ENCODE measurements at places on chromosomes 4 and X.

DNA sequence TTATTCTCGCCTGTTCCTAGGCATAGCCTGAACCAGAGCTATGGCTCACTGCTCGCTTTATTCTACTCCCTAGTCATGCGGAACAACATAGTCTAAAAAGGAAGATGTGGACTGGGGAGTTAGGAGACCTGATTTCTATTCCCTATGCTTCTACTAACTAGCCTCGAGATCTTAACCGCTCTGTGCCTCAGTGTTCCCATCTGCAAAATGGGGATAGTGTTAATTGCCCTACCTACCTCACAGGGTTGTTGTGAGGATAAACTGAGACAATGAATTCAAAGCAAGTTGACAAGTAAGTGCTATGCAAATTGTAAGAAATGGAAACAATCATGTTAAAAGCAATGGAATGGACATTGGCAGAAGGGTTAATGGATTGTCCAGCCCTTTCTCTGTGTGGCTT is 102.1 kb downstream of the AKAP4 start:
- no peak overlapping the region for H3K27ac ChIP-seq
- no peak overlapping the region for H3K4me3 ChIP-seq
- no peaks in the 10 kb centered on the region for H3K27me3 ChIP-seq
- DNase-seq = no peak
- no peaks in the 10 kb centered on the region for H3K36me3 ChIP-seq

- H3K4me1 ChIP-seq = no peaks in the 10 kb centered on the region
- DNase-seq = no peak
- H3K4me3 ChIP-seq = no peak overlapping the region
- no peaks in the 10 kb centered on the region for H3K27me3 ChIP-seq
Observed at GRCh38 chr4:67483868-67484602, 61.3 kb downstream of the CENPC start.

DNA sequence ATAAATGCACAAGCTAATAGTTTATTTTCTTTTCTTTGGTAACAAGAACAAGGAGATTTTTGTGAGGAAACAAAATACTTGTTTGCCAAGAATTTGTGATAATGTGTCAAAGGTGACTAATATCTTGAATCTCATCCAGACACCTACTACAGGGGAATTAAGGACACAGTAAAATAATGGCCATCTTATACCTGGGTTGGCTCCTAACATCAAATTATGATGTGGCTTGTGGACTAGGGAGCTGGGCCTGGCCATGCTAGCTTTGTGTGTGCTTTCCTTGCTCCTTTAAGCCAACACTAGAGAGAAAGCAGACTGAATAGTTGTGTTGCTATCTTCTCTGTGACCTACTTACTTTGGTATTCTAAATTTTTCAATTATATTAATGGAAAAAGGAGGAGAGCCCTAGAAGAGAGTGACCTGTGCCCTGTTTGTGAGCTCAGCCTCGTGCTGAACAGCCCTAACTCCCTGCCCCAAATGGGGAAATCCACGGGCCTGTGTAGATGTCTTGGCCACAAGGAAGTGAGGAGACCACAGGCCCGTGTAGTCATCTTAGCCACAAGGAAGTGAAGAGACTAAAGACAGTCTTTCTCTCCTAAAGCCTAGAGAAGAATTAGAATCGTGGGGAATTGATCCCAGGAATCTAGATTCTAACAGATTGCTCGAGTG is 23.3 kb downstream of the ARHGAP24 start:
- DNase-seq = no peak
- H3K4me1 ChIP-seq = peaks cover 16% of the 10 kb centered on the region
- H3K27me3 ChIP-seq = no peaks in the 10 kb centered on the region
- no peak overlapping the region for H3K27ac ChIP-seq

DNA sequence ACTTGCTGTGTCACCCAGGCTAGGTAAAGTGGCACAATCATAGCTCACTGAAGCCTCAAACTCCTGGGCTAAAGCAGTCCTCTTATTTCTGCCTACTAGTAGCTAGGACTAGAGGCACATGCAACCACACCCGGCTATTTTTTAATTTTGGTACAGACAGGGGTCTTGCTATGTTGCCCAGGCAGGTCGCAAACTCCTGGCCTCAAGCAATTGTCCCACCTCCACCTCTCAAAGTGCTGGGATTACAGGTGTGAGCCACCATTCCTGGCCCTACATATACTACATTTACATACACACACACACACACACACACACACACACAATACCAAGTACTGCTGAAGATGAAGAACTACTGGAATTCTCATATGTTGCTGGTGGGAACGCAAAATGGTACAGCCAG is 26.9 kb downstream of the SMIM31 start:
- H3K27me3 ChIP-seq = no peaks in the 10 kb centered on the region
- no peak overlapping the region for H3K4me3 ChIP-seq
- no peaks in the 10 kb centered on the region for H3K36me3 ChIP-seq
- DNase-seq = no peak
- no peaks in the 10 kb centered on the region for H3K4me1 ChIP-seq

- no peak for DNase-seq
- no peaks in the 10 kb centered on the region for H3K4me1 ChIP-seq
- H3K27me3 ChIP-seq = no peaks in the 10 kb centered on the region
- H3K27ac ChIP-seq = no peak overlapping the region
Observed at GRCh38 chr4:182246401-182247205, 3.4 kb downstream of the TENM3 start.

- no peaks in the 10 kb centered on the region for H3K36me3 ChIP-seq
- H3K27me3 ChIP-seq = no peaks in the 10 kb centered on the region
Observed at GRCh38 chr4:137621056-137621455, 88.8 kb upstream of the PCDH18 start.

- H3K4me1 ChIP-seq = no peaks in the 10 kb centered on the region
- no peak for DNase-seq
- H3K36me3 ChIP-seq = no peaks in the 10 kb centered on the region
- H3K27me3 ChIP-seq = no peaks in the 10 kb centered on the region
- H3K4me3 ChIP-seq = no peak overlapping the region
Observed at GRCh38 chr4:129248621-129249020, 152.7 kb downstream of the C4orf33 start.

- H3K27ac ChIP-seq = peak overlapping the region; percentile 90
- no peaks in the 10 kb centered on the region for H3K36me3 ChIP-seq
- peaks cover 11% of the 10 kb centered on the region for H3K4me1 ChIP-seq
Observed at GRCh38 chrX:101417981-101418841, 10.2 kb downstream of the HNRNPH2 start.

DNA sequence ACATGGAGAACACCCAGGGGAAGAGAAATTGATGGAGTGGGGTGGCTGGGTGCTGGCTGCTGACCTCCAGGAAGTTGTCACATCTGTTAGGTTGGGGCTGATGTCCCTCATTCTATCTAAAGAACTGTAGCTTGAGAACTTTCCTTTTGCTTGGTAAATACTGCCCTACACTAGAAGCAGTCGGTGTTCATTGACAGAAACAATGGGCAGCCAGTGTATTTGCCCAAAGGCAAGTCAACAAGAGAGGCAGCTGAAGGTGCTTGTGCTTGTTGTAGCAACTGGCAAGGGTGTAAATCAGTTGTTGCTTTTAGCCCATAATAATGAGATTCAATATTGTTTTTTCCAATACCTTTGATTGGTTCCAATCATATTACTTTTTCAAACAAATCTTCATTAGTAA is 956 bp downstream of the TMEM154 start:
- peaks cover 44% of the 10 kb centered on the region for H3K4me1 ChIP-seq
- no peaks in the 10 kb centered on the region for H3K27me3 ChIP-seq
- DNase-seq = no peak
- H3K27ac ChIP-seq = peak overlapping the region; percentile 85

DNA sequence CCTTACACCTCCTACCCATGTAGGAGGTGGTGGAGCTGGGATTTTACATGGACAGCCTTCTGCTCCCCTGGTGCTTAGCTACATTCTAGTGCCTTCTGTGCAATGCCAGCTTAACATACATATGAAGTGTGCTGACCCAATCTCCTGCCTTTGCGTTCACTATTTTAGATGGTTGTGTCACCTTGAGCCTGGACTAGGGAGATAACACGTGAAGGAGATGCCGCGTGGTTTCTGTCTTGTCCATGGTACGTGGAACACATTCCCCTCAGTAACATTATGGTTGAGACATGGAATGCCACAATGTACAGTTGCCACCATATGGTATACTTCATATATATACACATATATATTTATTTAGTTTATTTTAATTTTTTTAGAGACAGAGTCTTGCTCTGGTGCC is 54.0 kb downstream of the TBL1X start:
- H3K4me1 ChIP-seq = no peaks in the 10 kb centered on the region
- DNase-seq = no peak
- no peaks in the 10 kb centered on the region for H3K36me3 ChIP-seq
- no peak overlapping the region for H3K4me3 ChIP-seq
- H3K27me3 ChIP-seq = no peaks in the 10 kb centered on the region
- H3K27ac ChIP-seq = no peak overlapping the region

DNA sequence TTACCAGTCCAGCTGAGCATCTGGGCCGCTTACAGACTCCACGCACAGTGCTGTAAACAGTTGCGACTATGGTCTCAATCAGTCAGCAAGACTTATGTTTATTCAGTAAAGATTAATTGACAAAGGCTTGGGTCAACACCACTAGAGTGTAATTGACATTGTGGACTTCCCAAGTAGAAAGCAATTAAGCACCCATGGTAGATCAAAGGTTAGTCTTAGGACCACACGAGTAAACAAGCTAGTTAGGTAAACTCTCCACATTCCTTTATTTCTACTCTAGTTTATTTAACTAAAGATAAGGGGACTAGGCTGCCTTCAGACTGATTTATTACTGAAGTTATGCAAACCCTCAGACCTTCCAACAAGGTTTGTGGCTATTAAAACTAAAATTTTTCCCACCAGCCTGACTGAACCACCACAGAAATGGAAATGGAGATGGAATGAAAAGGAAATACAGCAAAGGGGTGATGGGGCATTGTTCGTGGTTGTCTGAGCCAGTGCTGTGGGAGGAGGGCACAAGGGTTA is 44.2 kb downstream of the MTHFD2L start:
- H3K27me3 ChIP-seq = no peaks in the 10 kb centered on the region
- H3K4me1 ChIP-seq = no peaks in the 10 kb centered on the region
- H3K36me3 ChIP-seq = no peaks in the 10 kb centered on the region
- no peak overlapping the region for H3K4me3 ChIP-seq
- no peak for DNase-seq
